ENCODE measurements at places on chromosomes 3 and 15.
A peak's percentile ranks its signal among the peaks of the same experiment; 100 is the strongest.

GRCh38 chr3:128348805-128349531 is 117.7 kb downstream of the DNAJB8 start:
- no peak for DNase-seq

DNA sequence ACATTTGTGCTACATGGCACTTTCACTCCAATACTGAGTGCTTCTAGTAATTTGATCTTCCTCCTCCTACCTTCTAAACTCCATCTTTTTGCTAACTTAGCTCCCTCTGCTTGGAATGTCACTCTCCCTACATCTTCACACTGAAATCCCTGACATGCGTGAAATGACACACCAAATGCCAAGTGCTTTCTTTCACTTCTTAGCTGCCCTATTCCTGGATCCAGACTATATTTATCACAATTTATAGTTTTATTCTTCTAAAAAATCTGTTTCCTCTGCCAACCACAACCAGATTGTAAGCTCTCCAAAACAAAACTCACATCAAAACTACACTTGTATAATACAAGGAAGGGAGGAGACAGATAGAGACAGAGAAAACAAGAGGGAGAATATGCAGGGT is 387.3 kb downstream of the FGF12 start:
- no peak for DNase-seq

DNA sequence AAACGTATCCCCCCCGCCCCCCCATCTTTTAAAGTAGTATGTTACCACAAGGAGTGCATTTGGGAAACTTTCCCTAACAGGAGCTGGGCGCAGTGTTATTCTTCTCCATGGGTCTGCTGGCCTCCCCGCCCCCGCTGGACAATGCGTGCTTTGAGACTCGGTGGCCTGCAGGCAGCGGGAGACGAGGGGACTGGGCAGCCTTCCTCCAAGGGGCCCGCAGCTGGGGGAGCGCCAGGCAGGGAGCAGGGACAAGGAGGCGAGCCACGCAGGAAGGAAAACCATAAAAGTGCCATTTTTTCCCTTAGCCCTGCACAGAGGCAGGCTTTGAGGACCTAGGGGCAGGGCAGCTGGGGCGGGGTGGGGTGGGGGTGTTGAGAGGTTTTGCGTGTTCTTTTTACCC is 14.1 kb downstream of the SOX2 start:
- DNase-seq = peak; percentile 64

- no peak for DNase-seq
Measured at GRCh38 chr3:132283916-132284405, 33.2 kb upstream of the ACP3 start.

DNA sequence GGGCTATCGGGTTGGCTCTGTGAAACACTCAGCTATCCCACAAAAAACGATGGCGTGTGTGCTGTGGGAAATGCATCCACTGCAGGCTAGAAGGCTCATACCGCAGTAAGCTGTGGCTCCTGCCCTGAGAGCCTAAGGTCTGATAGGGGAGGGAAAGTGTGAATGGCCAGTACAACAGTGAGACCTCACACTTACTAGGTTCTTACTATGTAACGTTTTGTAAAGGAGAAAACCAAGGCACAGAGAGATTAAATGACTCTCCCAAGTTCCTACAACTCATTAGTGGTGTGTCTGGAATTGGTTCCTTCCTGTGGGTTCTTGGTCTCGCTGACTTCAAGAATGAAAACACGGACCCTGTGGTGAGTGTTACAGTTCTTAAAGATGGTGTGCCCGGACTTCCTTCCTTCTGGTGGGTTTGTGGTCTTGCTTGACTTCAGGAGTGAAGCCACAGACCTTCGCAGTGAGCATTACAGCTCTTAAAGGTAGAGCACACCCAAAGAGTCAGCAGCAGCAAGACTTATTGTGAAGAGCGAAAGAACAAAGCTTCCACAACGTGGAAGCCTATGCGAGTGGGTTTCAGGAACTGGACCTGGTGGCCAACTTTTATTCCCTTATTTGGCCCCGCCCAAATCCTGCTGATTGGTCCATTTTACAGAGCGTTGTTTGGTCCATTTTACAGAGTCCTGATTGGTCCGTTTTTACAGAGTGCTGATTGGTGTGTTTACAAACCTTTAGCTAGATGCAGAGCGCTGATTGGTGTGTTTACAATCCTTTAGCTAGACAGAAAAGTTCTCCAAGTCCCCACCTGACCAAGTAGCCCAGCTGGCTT is 161.7 kb downstream of the POLR2M start:
- no peak for DNase-seq

- DNase-seq = no peak
Measured at GRCh38 chr3:182644013-182644412, 149.3 kb upstream of the ATP11B start.

- peak; percentile 2 for DNase-seq
Measured at GRCh38 chr3:124928333-124929202, 6.0 kb downstream of the MUC13 start.

DNA sequence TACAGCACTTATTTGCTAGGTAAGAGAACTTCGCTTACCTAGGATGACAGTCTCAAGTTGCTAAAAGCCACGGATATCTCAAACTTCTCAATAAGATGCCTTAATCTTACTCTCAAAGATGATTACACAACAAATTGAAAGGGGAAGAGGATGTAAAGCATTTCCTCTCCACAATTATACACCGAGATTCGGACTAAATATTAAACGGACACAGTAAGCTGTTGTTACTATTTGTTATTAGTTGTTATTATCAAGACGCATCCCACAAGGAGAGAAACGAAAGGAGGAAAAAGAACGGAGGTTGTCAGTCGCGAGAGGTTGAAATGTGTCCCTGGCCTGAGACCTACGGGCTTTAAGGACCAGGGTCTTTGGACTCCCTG is 660 bp downstream of the ZNF106 start:
- DNase-seq = no peak

DNA sequence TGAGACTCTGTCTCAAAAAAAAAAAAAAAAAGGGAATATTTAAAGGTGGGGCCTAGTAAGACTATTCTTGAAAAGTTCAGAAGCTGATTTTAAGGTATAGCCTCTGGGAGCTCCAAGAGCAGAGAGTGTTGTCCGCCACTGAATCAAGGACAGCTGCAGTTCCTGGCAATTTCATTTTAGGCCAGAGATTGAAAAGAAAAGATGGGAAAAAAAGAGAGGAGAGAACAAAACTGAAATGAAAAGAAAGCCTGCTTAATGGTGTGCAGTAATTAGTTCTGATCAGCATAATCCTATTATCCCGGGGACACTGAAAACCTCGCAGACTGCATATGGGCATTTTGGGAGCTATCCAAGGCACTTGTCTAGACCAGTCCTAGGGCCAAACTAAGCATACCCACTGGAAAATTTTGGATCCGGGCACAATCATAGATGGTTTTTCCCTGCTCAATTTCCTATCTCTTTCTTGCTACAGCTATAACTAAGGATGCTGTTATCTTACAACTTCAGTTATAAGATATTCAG is 43.2 kb downstream of the EHHADH start:
- no peak for DNase-seq

GRCh38 chr3:35484929-35485530 is 154.3 kb upstream of the ARPP21 start:
- DNase-seq = no peak

DNA sequence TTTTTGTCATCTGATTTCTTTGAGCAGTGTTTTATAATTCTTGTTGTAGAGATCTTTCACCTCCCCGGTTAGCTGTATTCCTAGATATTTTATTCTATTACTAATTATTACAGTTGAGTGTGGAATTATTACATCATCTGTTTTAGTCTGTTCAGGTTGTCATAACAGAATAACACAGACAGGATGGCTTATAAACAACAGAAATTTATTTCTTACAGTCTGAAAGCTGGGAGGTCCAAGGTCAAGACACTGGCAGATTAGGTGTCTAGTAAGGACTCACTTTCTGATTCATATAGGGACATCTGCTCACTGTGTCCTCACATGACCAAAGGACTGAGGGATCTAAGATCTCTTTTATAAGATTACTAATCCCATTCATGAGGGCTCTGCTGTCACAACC is 121.3 kb upstream of the THBS1 start:
- DNase-seq = no peak

DNA sequence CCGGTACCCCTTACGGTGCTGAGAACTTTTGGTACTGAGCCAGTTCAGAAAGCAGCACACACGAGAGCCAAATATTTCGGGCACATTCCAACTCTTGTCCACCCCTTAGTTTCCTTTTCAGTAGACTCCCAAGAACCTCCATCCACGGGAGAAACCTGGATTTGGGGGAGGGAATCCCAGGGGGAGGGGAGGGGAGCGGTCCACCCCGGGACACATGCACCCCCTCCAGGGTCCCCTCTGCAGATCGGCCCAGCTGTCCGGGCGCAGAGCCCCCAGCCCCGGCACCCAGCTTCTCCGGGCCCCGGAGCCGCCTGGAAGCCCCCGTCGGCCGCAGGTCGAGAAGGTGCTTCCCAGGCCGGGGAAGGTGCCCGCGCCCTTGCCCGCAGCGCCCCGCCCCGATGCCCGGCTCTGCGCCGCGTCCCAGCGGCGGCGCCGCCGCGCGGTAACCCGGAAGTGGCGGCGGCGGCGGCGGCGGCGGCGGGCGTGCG is 455 bp upstream of the ABHD17C start:
- no peak for DNase-seq

- no peak for DNase-seq
Measured at GRCh38 chr3:153372326-153372725, 210.3 kb downstream of the RAP2B start.

DNA sequence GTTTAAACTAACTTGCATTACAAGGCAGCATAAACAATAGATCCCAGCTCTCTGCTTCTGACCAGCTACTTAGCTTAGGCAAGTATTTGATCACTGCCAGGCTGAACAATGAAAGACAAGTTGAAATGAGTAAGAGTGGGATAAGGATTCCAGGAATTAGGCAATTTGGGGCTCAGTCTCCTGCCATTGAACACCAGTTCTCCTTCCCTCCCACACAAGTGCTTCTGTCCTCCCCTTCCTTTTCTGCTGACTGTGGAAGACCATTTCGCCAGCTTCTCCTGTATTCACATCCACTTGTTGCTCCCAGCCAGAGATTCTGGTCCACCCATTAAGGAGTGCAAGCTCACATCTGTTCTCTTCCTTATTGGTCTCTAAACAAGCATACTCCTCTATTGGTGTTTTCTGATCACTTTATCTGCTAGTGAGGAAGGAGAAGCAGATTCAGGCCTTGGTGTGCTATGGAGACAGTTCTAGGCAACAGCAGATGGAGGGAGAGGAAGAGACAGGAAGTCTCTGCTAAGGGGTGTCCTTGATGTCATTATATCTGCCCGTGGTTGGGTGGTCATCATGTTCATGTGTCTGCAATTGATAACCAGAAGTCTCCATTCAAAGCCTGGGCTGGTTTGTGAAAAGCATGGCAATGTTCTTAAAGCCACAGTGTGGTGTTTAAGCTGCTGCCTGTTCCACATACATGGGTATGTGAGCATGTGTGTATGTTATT is 121.5 kb downstream of the PLCL2 start:
- no peak for DNase-seq

DNA sequence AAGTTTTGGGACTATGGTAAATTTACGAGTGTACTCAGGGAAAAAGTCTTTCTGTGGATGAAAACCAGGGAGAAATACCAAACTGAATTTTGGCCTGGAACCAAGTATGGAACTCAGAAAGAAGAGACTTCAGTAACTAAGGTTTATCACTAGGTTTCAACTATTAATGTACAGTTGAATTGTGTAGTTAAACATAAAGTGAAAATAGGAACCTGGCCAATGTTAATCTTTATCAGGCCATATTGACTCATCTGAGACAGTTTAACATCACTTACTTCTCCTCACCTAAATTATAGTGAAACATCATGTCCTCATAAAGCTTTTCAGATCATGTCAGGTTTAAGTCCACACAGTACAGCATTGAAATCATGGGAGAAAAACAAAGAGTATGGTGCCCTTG is 197.7 kb downstream of the LSAMP start:
- DNase-seq = no peak

DNA sequence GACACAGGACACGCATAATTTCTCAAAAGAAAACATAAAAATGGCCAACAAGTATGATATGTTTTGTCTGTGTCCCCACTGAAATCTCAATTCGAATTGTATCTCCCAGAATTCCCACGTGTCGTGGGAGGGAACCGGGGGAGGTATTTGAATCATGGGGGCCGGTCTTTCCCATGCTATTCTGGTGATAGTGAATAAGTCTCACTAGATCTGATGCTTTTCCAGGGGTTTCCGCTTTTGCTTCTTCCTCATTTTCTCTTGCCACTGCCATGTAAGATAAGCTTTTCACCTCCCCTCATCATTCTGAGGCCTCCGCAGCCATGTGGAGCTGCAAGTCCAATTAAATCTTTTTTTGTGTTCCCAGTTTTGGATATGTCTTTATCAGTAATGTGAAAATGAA is 12.1 kb upstream of the POU1F1 start:
- DNase-seq = no peak

DNA sequence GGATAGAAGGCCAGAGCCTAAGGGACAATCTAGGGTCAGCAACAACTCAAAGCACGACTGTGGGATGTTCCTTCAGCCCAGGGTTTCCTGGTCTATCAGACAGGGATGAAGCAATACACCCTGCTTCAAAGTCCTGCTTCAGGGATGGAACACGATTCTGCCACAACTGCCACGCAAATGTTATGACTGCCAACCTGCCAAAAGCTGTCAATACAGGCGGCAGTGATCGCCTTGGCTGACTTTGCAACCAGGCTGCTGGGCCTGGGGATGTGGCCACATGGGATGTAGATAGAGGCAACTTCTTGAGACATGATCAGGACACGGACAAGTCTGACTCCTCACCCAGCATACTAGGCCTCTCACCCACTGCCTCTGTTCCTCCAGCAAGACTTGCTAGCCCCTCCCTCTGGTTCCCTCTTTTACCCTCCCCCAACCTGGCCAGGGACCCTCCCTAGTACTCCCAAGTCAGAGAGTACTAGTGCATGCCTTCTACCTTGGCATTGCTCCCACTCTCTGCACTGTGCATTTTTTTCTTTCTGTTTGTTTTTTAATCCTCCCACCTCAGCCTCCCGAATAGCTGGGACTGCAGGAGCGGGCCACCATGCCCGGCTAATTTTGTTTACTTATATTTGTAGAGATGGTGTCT is 7.6 kb downstream of the CCDC12 start:
- no peak for DNase-seq

- no peak for DNase-seq
Measured at GRCh38 chr3:55639143-55639542, 152.0 kb upstream of the WNT5A start.

- no peak for DNase-seq
Measured at GRCh38 chr3:37934631-37935289, 55.8 kb upstream of the VILL start.

DNA sequence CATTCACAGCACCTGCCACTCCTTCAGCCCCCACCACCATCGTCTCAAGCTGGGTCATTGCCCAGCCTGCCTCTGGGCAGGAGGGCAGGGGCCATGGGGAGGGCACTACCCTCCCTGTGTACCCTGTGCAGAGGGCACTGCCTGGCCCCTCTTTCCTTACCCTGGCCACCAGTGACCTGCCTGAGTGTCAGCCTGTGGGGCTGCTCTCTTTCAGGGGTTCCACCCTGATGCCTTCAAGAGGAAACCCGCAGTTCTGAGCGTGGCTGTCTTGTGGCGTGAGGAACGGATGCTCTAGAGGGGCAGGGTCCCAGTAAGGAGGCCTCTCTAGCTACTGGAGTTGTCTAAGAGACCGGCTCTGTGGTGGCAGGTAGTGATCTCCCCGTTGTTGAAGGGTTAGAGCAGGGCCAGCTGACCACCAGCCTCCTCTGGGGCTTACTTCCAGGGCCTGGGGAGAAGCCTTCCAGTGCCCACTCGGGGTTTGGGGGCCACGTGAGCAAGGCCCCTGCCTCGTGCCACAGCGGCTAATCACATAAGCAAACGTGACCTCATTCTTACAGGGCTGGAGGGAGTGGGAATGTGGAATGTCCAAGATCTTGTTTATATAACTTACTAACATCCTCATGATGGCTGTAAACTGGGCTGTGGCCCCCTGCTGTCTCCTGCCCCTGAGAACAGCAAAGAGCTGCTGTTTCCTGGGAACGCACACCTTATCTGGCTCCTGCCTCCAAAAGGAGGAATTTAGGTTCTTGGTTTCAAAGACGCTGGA is 31.4 kb upstream of the SEC13 start:
- DNase-seq = no peak
